ENCODE measurements at places on chromosomes 4 and X.

DNA sequence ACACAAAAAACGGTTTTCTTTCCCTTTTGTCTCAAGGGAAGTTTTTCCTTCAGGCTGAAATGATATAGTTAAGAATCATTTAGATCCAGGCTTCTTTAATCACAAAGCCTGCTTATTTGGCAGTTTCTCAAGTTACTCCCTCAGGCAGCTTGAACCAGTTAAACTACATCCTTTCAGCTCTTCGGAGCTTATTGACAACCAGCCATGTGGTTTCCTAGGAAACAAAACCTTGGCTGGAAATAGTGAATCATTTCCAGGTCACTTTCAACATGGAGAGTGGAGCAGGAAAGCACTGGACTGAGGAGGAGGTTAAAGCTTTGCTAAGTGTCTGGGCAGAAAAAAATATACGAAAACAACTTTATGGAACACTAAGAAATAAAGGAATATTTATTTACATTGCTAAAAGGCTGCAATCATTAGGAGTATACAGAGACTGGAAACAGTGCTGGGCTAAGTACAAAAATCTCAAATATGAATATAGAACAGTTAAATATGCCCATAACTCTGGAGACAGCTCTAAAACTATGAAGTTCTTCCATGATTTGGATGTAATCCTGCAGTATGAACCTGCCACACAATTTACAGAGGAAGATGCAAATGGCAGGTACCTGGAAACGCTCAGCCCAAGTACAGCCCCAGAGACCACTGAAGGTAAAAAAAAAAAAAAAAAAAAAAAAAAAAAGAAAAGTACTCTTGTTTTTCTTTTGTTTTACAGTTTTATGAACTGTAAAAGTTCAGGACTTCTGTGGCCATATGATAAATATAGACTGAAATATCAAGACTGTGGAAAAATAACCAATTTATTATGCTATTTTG is 23.2 kb upstream of the AASDH start:
- DNase-seq: no peak

DNA sequence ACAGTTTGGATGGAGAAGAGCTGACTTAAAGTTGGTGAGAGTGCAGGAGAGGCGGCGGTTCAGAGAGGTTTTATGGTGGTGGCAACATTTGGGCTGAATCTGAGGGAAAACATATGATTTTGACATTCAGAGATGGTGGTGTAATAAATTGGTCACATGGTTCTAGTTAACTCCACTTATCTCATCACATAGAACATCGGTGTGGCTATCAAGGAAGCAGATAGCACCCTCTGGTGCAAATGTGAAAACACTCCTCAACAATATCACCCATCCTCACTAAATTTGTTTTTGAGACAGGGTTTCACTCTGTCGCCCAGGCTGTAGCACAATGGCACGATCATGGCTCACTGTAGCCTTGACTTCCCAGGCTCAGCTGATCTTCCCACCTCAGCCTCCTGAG is 28.8 kb downstream of the SUPT20HL2 start:
- no peak for DNase-seq

DNA sequence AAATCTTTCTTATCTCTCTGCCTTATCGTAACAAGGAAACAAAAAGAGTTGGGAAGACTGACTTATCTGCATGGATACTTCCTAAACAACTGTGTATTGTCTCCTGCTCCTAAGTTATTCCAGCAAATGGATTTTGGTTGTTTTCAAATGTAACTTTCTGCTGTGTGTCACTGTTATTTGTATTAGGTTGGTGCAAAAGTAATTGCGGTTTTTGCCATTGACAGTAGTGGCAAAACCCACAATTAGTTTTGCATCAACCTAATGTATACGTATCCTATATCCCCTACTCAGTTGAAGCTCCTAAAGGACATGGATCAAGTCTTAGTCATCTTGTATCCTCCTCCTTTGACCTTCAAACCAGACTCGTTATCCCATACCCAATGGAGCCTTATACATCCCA is 263.4 kb upstream of the GPR101 start:
- DNase-seq: no peak

DNA sequence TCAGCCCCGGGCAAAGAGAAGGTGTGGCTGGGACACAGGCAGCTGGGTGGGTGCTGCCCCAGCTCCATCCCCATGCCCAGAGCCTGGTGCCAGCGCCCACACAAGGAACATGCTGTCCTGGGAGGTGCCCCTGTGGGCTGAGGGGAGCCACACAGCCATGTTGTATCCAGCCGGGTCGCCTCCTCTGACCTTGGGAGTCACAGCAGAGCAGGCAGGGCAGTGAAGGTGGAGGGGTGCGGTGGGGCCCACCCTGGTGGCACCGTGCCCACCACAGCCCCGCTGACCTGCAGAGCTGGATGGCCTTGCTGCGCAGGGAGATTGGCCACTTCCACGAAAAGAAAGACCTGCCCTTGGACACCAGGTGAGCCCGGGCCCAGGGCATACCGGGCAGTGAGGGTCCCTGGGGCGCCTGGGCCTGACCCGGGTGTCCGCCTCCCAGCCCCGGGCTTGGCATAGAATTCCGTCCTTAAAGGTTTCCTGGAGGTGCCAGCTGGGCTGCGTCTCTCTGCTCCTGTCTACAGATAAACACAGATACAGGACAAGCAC is 18.7 kb upstream of the ADD1 start:
- peak; percentile 13 for DNase-seq

DNA sequence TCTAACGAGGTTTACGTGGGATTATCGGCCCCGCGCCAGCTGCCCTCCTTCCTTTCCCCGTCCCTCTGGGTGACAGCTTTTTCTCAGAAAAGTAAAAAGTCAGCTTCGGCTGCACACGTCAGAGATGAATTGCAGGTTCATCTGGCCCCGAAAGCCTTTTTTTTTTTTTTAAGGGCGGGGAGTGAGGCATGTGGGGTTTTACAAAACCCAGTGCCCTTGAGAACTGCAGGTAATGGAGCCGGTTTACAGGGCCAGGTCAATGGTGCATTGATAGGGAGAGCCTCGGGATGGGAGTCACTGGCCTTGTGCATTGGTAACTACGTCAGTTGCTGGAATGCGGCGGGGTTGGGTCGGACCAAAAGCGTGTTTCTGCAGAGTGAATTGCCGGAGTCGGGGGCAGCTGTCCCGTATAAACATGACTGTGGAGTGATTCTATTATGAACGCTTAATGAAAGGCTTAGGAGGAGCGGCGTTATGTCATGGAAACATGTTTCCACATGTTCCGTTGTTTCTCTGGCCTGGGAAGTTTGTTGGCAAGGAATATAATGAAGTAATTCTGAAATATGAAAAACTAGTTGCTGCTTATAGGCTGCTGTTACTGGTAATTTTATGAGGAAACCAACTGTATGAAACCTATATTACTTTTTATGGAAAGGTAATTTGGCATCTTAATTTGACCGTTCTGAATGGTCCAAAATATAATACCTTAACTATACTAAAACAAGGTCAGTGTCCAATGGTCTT is 1.1 kb downstream of the HSPA4L start:
- DNase-seq: peak; percentile 47

- no peak for DNase-seq
These were observed 128.3 kb upstream of the EPHA5 start for GRCh38 chr4:65798498-65799127.

DNA sequence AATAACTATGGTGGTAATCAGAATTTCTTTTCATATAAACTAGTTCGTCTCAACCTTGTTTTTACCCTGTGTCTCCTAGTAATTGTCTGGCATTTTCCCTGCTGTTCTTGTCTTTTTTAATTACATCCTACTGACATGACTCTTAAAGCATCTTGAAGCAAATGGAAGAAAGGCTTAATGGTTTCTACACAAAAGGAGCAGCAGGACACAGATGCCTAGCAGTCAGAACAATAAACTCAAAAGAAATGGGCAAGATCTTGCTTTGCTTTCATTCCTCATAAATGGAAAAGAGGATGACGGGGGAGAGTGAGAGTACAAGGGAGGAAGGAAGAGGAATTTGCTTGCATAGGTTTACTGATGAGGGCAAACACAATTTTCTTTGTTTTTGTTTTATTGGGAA is 293.2 kb upstream of the EMCN start:
- no peak for DNase-seq

DNA sequence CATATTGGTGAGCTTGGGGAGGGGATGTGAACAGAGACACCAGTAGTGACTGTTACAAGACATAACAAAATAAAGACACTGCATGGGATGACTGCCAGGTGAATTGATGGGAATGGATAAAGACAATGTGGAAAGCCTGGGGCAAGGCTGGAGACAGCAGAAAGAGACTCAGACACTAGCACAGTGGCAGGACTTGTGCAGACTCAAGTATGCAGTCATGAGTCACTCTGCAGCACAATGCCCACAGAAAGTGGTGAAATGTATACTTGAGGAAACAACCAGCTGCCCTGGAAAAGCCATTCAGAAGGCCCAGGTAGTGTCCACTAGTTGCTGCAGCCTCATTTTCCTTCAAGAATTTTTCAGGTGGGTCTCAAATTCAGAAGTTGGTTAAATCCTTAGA is 452.3 kb downstream of the MID1IP1 start:
- no peak for DNase-seq

DNA sequence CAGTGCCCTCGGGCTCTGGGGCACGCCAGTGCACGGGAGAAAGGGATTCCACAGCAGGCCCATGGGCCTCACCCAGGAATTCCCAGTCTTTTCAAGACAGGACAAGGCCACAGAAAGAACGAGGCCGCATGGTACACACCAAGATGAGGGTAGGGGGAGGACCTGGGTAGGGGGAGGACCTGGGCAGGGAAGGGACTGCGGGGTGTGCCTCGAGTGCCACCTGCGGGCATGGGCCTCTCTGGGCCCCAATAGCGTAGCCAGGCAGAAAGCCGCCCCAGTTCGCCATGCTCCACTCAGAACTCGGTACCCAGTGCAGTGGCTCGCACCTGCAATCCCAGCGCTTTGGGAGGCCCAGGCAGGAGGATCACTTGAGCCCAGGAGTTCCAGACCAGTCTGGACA is 14.0 kb upstream of the DUSP9 start:
- no peak for DNase-seq
